A549 treated with AZD2906 at 1 μM for 4 hours (cell line): ENCODE measurements at places on chromosomes 7 and 10. TPM values are rescaled to one million over a fixed set of nuclear protein-coding genes. Genes with fewer than 3 reads are reported as not detected.

MPP7 gene
- 0.11 to 0.44 TPM (median 0.24 TPM) in 5 replicates for total RNA-seq

AHR gene
- total RNA-seq: 5.9 to 9.3 TPM (median 6.1 TPM) in 5 replicates

NSUN5 gene
- total RNA-seq: 54.4 to 71.2 TPM (median 68.9 TPM) in 5 replicates

RBP4 gene
- 5.6 to 10.8 TPM (median 9.0 TPM) in 5 replicates for total RNA-seq

TPK1 gene
- total RNA-seq: 2.1 to 3.4 TPM (median 3.1 TPM) in 5 replicates

MYOF gene
- total RNA-seq: 181 to 268 TPM (median 202 TPM) in 5 replicates

SLC26A4 gene
- total RNA-seq: 0.03 to 0.14 TPM (median 0.07 TPM) in 5 replicates

SYT15 gene
- 1.9 to 3.0 TPM (median 2.1 TPM) in 5 replicates for total RNA-seq

GSAP gene
- 2.9 to 3.5 TPM (median 3.1 TPM) in 5 replicates for total RNA-seq

ZPBP gene
- not detected in 5 replicates for total RNA-seq

FLNC gene
- 3.0 to 4.3 TPM (median 3.9 TPM) in 5 replicates for total RNA-seq

KNDC1 gene
- total RNA-seq: 0.74 to 2.0 TPM (median 1.2 TPM) in 5 replicates

CAV2 gene
- total RNA-seq: 164 to 209 TPM (median 188 TPM) in 5 replicates

AZGP1 gene
- total RNA-seq: 0.17 TPM in 1 of 5 replicates, not detected in the others

AKR1D1 gene
- 0.03 to 0.09 TPM (median 0.05 TPM) in 3 of 5 replicates, not detected in the others for total RNA-seq

TUBAL3 gene
- total RNA-seq: 0.23 to 0.31 TPM (median 0.31 TPM) in 5 replicates

BTBD16 gene
- 0.41 to 0.82 TPM (median 0.66 TPM) in 5 replicates for total RNA-seq

SH2B2 gene
- 1.5 to 3.7 TPM (median 3.2 TPM) in 5 replicates for total RNA-seq

PTER gene
- total RNA-seq: 11.0 to 17.7 TPM (median 13.4 TPM) in 5 replicates

OIT3 gene
- total RNA-seq: 0.02 to 0.06 TPM (median 0.05 TPM) in 3 of 5 replicates, not detected in the others

NRCAM gene
- 82.7 to 120 TPM (median 103 TPM) in 5 replicates for total RNA-seq

ATOH7 gene
- total RNA-seq: 0.08 to 0.36 TPM (median 0.21 TPM) in 5 replicates

STRIP2 gene
- total RNA-seq: 4.5 to 6.9 TPM (median 6.0 TPM) in 5 replicates
